ENCODE measurements at places on chromosomes 11 and 22.

GRCh38 chr11:79285756-79286155 is 155.1 kb downstream of the TENM4 start:
- DNase-seq, result no peak

DNA sequence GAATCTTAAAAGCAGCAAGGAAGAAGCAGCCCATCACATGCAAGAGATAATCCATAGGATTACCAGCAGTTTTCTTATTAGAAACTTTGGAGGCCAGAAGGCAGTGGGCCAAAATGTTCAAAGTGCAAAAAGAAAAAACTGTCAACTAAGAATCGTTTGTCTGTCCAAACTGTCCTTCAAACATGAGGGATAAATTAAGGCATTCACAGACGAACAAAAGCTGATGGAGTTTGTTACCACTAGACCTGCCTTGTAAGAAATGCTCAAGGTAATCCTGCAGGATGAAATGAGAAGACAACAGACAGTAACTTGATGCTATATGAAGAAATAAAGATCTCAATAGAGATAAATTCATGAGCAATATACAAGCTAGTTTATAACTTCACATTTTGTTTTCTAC is 150.4 kb downstream of the WNT7B start:
- DNase-seq, result no peak

- DNase-seq, result peak; percentile 80
Measured at GRCh38 chr11:19935507-19935906, 222.9 kb downstream of the NAV2 start.

- no peak for DNase-seq
Measured at GRCh38 chr22:37053310-37054055, 1.9 kb downstream of the KCTD17 start.

DNA sequence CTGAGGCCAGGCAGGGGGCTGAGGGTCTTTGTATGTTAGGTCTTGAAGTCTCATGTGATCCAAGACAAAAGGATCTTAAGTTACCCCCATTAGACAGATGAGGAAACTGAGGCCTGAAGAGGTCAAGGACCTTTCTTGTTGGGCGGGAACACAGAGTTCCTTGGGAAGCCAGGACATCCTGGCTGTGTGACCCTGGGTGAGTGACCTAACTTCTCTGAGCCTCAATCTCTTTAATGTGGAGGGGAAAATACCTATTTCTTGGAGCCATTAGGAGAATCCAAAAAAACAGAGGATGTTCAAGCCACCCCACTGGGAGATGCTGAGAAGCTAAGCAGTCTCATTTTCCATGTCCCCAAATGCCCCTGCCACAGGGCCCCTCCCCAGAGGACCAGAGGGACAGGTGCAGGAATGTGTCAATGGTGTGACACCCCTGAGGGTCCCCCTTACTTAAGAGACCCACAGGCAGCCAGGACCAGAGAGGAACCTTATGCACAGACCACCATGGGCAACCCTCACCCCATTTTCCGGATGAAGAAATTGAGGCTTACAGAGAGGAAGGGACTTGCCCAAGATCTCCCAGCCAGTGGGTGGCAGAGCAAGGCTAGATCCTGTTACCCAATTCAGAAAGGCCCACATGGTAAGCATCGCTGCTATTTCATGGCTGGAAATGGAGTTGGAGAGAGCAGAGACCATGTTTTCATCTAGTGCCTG is 8.0 kb downstream of the RAC2 start:
- DNase-seq, result no peak

DNA sequence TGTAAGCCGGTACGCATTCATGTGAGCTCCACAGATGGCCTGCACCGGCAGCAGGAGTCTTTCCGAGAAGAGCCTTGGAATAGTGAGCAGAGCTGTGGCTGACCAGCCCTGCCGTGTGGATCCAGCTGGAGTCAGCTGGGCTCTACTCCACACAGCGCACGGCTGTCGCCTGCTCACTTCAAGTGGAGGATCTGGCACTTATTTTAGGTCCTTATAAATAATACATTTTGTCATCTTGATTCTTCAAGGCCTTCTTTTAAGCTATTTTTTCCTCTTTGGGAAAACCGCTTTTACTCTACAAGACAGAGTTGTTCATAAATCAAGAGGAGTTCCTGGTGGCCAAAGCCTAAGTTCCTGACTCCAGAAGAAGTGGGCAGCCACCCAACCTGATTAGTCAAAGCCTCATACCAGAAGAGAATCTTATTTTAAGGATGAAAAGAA is 93.8 kb downstream of the KCNC1 start:
- no peak for DNase-seq

DNA sequence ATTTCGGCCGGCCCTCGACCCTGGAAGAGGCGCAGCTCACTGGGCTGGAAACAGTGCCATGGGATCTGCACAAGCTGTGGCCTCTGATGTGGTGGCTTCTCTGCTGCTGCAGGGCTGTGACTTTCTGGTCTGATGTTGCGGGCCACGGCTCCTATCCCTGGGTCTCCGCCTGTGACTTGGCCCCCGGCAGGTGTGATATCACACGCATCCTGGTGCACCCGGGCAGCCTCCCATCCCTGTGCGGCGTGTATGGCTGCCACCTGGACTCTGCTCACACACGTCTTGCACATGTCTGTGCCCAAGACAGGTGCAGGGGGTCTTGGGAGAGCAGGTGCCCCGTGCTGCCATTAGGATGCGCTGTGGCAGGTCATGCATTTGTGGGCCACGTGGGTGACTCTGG is 31.1 kb downstream of the GRAMD4 start:
- no peak for DNase-seq
